Bronchial smooth muscle cell (primary cell): ENCODE measurements at places on chromosomes 11 and 22. TPM values are rescaled to one million over a fixed set of nuclear protein-coding genes. Genes with fewer than 3 reads are reported as not detected.

CNGA4 gene
- total RNA-seq: 0.09 and 0.16 TPM in 2 replicates

BBOX1 gene
- total RNA-seq: not detected in 2 replicates

SLC22A9 gene
- not detected in 2 replicates for total RNA-seq

SYT13 gene
- total RNA-seq: not detected in 2 replicates

TMPRSS4 gene
- 0.17 TPM in 1 of 2 replicates, not detected in the other for total RNA-seq
